ENCODE measurements at places on chromosomes 5 and 9.

GRCh38 chr5:67082941-67083340 is 113.7 kb downstream of the CD180 start:
- DNase-seq: no peak

DNA sequence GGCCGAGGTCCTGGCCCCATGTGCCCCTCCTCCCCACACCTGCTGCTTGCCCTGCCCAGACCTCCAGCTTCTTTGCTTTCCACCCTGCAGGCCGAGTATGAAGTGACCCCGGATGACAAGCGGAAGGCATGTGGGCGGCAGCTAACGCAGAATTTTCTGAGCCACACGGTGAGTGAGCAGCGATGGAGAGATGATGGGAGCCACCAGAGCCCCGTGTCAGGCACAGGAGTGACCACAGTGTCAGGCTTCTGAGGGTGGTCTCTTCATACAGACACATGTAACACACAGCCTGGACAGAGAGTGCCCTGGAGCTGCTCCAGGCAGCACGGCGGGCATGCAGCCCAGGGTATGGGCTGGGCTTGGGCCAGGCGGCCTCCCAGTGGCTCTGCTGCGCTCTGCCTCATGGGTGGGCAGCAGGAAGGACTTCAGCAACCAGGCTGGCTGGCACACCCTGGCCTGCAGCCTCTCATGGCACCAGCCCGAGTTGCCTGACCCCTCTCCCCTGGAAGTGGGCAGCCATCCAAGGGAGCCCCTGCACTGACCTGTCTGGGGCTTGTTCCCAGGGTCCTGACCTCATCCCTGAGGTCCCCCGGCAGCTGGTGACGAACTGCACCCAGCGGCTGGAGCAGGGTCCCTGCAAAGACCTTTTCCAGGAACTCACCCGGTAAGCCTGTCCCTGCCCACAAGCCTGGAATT is 5.8 kb downstream of the GRK6 start:
- DNase-seq: no peak

DNA sequence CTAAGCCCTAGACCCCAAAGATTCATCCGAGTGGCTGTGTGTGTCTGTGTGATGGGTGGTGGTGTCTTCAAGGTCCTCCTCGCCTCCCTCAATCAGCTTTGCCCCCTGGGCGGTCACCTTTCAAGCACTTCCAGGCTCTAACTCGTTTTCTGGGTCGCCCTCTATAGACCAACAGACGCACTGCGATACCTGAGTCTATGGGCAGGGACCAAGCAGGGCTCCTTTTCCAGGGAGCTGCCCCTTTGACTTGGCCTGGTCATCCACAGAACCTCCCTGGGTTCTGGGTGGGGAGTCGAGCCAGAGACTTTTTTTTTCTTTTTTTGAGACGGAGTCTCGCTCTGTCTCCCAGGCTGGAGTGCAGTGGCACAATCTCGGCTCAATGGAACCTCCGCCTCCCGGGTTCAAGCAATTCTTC is 1.1 kb downstream of the SLC27A4 start:
- no peak for DNase-seq

GRCh38 chr5:178121391-178122276 is 8.3 kb downstream of the N4BP3 start:
- no peak for DNase-seq

GRCh38 chr9:13744261-13744901 is 464.9 kb upstream of the MPDZ start:
- no peak for DNase-seq

- DNase-seq: no peak
These were observed 45.9 kb downstream of the COL23A1 start for GRCh38 chr5:178544166-178544834.

GRCh38 chr5:72850113-72850512 is 33.7 kb downstream of the TNPO1 start:
- no peak for DNase-seq

DNA sequence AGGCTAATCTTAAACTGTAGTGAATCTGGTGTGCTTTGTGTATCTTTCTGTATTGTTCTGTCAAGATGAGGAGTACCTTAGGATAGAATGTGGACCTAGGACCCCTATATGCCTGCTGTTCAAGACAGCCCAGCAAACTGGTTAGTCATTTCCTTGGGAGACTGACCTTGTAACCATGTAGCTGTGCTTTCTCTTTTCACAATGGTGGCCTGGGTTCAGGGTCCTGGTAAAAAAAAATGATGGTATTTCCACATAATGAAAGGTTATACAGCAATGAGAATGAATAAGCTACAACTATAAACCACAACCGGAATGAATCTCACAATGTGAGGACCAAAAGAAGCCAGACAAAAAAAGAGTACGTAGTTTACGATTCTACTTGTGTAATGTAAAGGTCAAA is 36.4 kb upstream of the F2RL1 start:
- DNase-seq: no peak

DNA sequence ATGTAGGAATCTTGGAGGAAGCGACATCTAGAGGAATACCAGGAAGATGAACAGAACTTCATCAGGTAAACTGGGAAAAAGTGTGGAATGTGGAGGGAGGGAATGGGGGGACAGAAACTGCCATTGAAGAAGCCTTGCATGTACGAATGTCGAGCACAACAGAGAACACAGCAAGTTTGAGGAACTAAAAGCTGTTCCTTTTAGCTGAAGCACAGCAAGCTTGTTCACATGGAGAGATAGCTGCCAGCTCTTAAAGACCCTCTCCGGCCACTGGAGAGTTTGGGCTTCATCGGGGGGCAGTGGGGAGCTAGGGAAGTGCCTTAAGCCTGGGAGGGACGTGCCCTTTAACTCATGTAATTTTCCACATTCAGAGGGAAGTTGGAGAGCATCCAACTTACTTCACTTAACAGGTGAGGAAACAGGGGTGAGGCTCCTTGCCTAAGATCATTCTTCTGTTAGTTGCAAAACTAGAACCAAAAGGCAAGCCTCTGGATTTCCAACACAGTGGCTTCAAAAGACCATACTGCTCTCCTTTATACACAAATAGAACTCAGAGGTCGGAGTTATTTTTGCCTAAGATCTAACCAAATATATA is 2.3 kb upstream of the CYFIP2 start:
- DNase-seq: no peak

DNA sequence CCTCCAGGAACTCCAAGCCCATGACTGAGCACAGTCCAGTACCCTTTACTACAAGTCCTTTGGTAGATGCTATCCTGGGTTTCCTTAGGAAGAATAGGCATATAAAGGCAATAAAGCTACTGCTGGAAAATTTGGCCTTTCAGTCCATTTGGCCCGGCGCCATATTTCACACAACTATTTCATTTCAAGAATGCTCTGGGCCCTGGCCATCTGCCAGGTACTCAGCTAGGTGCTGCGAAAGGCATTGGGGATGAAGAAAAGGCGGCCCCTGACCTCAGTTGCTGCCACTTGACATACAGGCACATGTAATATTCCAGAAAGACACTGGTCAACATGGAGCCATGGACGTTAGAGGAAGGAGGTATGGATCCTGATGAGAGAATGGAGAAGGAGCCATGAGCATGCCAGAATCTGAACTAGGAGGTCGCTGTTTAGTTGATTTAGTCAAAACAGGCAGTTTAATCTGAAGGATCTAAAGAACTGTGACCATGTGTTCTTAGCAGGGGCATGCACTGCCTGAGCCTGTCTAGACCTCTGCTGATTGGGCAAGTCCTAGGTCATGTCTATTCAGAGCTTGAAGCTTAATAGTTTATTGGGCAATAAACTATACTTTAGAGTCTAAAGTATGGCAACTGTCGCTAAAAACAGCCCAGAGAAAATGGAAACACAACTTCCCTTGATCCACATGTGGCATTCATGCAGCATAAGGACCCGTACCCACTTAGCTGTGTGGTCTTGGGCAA is 149.3 kb downstream of the MELK start:
- no peak for DNase-seq

DNA sequence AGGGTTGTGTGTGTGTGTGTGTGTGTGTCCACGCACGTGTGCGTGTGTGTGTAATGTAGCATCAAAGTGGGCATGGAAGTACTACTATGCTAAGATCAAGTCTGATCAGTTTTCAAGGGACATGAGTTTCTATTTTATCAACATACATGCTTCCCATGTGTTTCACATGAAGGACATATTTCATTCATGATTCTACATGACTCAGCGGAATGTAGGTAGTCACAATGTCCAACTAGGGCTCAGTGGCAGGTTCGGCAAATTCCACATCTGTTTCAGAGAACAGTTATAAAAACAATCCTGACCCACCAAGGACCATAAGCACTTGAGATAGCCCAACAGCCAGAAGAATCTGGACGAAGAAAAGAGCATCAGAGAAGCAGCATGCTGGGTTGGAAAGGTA is 148.3 kb downstream of the SPOCK1 start:
- no peak for DNase-seq

- no peak for DNase-seq
These were observed 1150.8 kb upstream of the CDH6 start for GRCh38 chr5:30042677-30043076.

GRCh38 chr5:14208071-14209021 is 65.2 kb downstream of the TRIO start:
- DNase-seq: no peak

DNA sequence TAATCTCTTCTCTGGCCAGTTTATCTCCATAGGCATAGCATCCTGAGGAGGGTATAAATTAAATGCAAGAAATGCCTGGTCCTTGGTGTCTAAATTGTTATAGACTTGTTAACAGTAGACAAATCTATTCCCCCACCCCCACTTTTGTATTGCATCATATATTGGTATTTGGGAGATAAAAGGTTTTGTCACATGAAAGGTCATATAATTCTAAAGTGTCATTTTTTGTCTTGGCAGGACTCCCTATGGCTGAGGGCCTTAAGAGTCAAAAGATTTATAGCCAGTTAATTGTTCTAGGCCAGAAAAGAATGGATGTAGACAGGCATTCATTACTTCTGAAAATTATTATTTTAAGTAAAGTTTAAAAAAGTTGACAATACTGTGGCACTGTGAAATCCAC is 90.3 kb upstream of the MOCS2 start:
- no peak for DNase-seq

GRCh38 chr9:3331801-3332200 is 194.0 kb downstream of the RFX3 start:
- no peak for DNase-seq

GRCh38 chr9:98500337-98500919 is 208.3 kb downstream of the GABBR2 start:
- no peak for DNase-seq

DNA sequence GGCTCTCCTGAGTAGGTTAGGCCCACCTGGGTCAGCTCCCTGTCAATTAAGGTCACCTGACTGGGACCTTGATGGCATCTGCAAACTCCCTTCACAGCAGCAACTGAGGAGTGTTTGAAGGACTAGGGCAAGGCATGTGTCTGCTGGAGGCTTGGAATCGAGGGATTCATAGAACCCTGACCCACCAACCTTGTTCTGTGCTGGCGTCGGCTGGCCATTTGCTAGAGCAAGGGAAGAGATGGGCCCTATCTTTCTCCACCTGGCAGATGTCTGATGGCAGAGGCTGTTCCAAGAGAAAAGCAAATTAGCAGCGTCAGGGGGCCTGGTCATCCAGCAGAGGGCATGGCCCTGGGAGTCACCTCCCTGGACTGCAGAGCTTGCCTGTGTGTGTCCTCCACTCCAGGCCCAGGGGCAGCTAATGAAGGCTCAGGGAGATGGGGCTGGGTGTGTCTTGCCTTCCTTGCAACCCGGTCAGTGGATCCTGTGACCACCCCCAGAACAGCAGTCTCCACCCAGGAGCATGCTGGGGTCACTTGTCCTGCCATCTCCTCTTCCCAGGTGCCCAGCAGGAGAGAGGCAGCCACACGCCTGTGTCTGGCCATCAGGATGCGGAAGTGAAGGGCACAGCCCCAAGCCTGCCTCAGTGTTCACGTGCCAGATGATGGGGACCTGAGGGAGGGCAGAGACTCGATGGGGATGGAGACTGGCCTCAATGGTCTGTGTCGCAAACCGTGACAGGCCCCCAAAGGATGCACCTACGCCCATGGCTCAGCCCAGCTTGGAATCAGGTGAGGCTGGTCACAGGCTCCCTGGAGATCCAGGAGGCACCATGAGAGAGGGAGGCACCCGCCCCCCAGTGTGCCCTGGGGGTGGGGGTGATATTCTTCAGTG is 53.9 kb downstream of the BARX1 start:
- DNase-seq: no peak

- no peak for DNase-seq
These were observed 97.6 kb downstream of the MED27 start for GRCh38 chr9:131982102-131982501.

DNA sequence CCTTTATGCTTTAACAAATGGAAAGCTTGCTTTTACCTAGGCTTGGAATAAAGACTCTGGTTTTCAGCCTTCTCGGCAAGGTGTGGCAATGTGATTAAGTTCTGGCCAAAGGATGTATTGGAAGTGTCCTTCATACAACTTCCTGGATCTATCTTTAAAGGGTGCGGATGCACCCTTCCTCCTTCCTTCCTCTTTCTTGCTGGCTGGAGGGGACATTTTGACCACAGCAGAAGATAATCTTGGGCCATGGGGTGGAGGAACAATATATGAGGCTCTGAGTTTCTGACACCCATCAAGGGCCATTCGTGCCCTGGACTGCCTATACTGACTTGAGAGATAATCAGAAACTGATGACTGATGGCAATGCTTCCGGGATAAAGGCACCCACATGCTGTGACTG is 145.7 kb downstream of the ACER2 start:
- no peak for DNase-seq

GRCh38 chr5:90015584-90016018 is 394.0 kb downstream of the CETN3 start:
- no peak for DNase-seq

DNA sequence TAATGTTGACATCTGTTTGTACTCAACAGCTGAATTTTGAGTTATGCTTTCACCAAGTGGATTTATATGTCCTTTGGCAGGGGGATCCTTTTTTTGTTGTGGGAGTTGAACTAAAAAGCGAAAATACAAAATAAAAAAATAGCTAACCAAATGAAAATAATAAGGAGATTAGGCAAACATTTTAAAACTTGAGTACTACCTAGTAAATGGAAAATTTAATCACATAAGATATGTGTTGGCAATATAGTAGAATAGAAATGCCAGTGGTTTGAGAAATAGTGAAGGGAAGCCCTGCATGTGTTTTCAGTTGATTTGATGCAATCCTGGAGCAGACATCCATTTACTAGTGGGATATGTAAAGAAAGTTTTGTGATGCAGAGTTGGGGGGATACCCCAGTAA is 98.0 kb downstream of the RASGRF2 start:
- no peak for DNase-seq

- no peak for DNase-seq
These were observed 12.9 kb upstream of the CDC42SE2 start for GRCh38 chr5:131250751-131251475.

GRCh38 chr5:65411356-65411755 is 70.4 kb downstream of the ADAMTS6 start:
- DNase-seq: no peak

- no peak for DNase-seq
These were observed 578 bp downstream of the LHX6 start for GRCh38 chr9:122228191-122228567.

Data from esophagus squamous epithelium (tissue), 5 donors.